ENCODE measurements at places on chromosomes 1 and 21.

- peak; percentile 85 for DNase-seq
Observed at GRCh38 chr1:110155878-110156522, 5.7 kb downstream of the SLC6A17 start.

DNA sequence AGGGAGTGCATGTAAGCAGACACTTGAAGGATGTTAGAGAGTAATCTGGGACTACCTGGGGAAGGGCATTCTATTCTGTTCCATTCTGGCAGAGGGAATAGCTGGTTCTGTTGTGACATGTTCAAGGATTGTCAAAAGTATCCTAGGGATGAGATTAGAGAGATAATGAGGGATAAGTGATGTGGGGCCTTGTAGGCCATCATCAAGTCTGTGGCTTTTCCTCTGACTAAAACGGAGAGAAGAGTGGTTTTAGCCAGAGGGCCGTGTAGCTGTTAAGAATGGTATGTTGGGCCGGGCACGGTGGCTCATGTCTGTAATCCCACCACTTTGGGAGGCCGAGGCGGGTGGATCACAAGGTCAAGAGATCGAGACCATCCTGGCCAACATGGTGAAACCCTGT, 23.6 kb downstream of the TGFB2 start:
- no peak for DNase-seq

- no peak for DNase-seq
Observed at GRCh38 chr1:39128959-39129358, 75.5 kb upstream of the MACF1 start.

DNA sequence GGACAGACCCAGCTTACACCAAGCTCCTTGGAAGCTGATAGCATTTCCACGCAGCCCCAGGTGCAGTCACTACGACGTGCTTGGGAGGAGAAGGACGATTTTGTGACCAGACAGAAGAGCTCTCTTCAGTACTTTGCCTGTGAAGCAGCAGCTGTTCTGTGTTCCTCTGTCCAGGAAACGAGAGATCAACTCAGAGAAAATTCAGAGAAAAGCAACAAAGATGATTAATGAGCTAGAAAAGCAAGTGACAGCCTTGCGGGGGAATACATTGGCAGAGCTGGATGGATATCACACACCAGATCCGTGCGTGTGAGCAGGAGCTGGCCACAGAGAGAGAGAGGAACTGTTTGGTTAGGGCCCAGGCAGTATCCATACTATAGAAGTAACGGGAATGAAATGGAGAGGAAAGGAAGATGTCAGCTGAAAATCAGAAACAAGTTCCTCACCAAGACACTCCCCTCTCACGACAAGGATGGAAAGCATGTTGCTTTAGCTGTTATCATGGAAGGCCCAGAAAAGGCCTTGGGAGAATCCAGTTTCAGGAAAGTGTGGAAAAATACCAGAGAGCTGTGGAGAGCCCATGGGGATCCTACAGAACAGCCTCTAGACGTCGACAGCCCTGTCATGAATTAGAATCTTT, 106.2 kb downstream of the TOMM20 start:
- DNase-seq = no peak

DNA sequence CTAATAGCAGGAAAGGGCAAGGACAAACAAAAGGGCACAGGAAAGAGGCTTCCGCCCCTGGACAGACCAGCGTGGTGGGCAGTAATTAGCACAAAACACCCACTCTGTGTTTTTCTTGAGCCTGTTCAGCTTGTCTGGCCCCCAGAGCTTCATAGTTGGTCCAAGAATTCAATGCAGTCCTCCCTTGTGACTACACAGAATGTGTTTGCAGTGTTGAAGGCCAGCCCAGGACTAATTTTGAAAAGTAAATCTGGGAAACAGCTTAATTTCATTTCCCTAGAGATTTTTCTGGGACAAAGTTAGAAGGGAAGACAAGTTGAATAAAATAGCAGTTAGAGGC, 49.2 kb upstream of the LMO4 start:
- DNase-seq = no peak

DNA sequence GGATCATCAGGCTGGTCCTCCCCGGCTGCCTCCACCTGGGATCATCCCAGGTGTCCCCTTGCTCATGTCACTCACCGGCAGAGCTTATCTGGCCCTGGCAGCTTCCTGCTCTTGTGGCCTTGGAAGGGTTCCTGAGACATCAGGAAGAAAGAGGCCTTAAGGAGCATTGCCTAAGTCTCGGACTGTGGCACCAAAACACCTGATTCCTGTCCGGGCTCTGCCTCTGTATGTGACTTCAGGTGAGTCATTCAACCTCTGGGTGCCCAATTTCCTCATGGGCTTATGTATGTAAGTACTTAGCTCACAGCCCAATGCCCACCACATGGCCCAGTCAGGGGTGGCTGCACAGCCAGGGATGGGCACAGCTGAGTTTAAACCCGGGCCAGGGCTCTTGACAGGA, 255.9 kb upstream of the VAMP3 start:
- no peak for DNase-seq

- DNase-seq = no peak
Observed at GRCh38 chr1:36161641-36162531, 5.9 kb downstream of the MAP7D1 start.

GRCh38 chr1:211647711-211648121, 27.7 kb downstream of the NEK2 start:
- no peak for DNase-seq

- no peak for DNase-seq
Observed at GRCh38 chr1:240210026-240210425, 118.3 kb downstream of the FMN2 start.

GRCh38 chr1:101745551-101746270, 251.0 kb downstream of the OLFM3 start:
- DNase-seq = no peak

- DNase-seq = no peak
Observed at GRCh38 chr1:159247266-159247665, 42.6 kb downstream of the ACKR1 start.

DNA sequence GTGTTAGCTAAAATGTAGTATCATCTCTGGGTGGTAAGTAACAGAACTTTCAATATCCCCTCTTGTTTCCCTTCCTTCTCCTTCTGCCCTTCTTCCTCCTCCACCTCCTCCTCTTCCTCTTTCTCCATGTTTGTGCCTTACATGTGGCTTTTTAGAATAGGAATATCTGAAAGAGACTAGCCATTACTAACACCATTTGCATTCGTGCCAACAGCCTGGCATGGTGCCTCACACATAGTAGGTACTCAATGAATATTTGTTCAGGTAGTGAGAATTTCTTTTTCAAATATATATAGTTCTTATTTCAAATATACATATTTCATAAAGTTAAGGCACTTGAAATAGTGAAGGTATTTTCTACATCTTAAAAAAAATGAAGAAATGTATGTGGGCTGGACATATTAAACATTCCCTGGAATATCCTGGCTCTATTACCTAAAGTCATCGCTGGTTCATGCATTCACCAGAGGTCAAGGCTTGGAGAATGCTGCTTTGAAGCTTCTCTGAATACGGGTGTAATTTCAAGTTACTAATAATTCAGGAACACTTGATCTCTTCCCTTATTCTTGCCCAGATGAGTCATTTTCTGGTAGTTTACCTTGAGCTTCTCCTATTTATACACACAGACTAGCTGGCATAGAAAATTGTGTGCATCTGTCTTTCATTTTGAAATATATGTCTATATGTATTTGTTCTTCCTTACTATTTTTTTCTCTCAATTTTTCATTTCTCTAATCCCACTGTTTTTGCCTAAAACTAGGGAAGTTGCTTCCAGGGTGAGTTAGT, 319.4 kb downstream of the TGFB2 start:
- DNase-seq = no peak

- DNase-seq = no peak
Observed at GRCh38 chr1:44423591-44424537, 18.8 kb downstream of the RNF220 start.

- no peak for DNase-seq
Observed at GRCh38 chr1:245765230-245766000, 610.6 kb downstream of the KIF26B start.

DNA sequence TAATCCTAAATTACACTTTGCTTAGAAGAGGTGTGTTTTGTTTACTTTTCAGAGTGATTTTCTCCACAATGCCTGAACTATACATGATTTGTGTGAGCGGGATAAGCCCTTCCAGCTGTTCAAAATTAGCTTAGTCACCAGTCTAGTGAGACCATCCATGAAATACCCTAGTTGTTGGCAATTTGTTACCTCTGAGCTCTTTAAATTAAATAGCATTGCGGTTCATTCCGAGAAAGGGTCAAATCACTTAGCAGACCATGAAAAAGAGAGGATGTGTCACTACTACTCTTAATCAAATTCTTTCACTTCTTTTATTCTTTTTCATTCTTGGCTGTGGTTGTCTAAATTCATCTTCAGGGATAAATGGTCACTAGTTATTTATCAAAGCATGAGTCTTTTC, 11.9 kb upstream of the VAV3 start:
- no peak for DNase-seq

DNA sequence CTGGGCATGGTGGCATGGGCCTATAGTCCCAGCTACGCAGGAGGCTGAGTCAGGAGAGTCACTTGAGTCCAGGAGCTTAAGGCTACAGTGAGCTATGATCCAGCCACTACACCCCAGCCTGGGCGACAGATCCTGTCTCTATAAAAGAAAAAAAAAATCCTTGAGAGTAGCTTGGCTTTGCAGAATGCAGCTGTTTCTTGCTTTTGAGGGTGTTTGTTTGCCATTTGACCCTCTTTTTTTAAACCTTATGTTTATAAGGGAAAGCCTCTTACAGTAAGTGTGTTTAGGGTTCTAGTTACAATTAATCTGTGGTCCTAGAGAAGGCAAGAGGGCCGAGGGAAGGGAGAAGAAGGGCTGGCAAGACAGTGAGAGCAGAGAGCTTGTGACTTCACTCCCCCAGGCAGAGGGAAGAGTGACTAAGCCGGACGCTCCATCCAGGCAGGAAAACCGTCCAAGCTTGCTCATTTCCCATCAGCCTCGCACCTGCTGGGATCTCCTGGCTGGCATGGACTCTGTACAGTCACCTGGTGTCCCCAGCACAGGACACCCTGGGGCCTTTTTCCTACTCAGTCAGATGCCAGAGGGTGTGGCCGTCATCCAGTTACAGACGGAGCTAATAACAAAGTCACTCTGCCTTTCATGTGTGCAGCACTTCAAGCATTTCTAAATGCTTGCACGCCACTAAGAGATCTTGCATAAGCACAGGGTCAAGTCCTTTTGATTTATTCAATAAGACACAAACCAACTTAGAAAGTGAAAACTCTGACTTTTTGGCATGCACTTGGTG, 55.5 kb upstream of the PSEN2 start:
- no peak for DNase-seq

GRCh38 chr1:25074351-25075227, 144.5 kb upstream of the RUNX3 start:
- DNase-seq = no peak

- DNase-seq = no peak
Observed at GRCh38 chr1:50522691-50523342, 99.6 kb upstream of the DMRTA2 start.

DNA sequence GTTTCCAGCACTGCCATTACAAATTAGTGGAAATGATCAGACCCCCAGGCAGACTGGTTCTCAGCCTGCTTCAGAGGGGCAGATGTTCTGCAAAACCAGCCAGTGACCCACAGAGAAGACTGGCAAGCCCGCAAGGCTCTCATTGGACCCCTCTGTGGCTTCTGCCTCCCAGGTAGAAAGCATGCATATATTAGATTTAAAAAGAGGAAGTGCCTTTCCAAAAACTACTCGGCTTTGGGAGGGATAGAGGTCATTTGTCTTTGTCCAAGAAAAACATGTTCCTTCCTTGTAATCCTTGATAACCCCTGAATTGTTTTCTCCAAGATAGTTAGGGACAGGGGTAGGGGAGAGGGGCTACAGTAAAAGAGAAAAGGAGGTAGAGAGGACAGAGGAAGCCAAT, 11.8 kb downstream of the HIVEP3 start:
- no peak for DNase-seq

DNA sequence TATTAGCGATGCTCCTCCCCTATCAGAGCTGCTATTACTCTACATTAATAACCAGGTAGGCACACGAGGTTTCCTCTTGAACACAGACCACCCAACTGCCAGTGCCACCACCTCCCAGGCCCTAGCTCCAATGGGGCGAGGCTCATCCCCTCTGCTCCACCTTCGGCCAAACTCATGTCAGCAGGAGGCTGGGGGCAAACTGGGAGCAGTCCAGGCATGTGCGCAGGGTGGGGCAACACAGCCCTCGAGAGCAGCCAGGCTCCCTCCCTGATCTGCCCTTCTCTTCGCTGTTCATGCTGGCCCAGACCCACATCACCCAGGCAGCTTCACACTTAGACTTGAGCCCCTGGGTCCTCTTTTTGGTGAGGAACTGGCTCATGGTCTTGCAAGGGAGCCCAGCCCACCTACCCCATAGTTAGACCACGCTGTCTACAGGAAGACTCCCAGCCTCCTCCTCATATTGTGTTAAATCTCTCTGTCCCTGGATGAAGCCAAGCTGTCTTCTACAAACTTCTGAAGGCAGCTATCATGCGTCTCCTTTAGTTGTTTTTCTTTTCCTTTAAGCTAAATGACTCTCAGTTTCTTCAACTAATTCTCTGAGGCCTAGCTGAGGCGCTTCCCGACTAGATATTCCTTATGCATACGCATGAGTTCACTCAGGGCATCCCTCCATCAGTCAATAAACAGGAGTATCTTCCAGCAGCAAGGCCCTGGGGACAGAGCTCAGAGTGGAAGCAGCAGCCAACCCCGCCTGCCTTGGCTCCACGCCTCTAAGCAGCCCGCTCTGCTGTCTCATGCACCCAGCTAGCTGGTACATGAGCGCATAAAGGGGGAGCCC, 12.0 kb downstream of the TMEM9 start:
- DNase-seq = no peak

DNA sequence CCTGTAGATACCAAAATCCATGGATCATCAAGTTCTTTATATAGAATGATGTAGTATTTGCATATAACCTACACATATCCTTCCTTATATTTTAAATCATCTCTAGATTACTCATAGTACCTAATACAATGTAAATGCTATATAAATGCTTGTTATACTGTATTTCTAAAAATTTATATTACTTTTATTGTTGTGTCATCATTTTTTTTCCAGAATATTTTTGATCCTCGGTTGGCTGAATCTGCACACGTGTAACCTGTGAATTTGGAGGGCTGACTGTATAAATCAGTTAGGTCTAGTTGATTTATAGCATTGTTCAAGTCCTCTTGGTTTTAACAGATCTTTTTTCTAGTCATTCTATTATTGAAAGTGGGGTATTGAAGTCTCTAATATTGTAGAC, 23.3 kb downstream of the OBSCN start:
- DNase-seq = no peak

GRCh38 chr1:1940123-1940425, 21.0 kb upstream of the TMEM52 start:
- DNase-seq = no peak

- DNase-seq = no peak
Observed at GRCh38 chr1:156747742-156748669, 3.5 kb downstream of the HDGF start.

DNA sequence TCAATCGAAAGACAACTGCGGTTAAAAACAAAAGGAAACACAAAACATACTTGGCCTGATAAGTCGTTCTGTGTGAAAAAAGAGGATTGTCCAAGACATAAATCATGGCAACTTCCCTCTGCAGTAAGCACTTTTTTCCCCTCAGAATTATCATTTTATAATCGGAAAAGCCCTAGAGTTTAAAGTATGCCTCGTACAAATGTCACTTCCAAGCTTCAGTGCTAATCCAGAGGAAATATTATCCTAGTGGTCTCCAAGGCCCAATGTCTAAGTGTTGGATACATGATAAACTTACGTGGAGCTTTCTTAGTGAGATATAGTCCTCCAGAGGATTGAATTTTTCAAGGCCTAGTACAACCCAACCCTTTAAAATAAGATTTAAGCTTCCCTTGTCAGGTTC, 11.2 kb upstream of the NTMT2 start:
- DNase-seq = no peak

GRCh38 chr1:160104486-160104885, 6.1 kb upstream of the IGSF8 start:
- no peak for DNase-seq

- no peak for DNase-seq
Observed at GRCh38 chr1:28751315-28752060, 14.7 kb downstream of the YTHDF2 start.
